ENCODE measurements at places on chromosomes 5 and 9.

DNA sequence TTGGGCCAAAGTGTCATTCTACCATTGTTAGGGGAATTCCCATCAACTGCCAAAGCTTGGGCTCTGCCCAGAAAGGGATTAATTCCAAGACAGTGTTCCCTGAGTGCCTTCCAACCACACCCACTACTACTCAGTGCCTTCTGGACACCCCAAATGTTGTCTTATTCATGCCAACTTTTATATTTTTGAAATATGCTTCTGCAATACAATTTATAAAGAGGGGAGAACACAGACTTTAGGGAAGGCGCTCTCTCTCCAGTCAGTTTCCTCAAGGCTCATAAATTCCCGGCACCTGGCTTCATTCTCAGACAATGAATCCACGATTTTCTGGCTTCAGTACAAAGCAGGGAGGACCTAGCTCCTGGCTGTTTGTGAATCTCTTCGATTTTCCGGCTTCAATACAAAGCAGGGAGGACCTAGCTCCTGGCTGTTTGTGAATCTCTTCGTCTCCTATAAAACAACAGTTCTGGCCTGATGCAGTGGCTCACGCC, 120.1 kb upstream of the MYO10 start:
- DNase-seq: no peak

DNA sequence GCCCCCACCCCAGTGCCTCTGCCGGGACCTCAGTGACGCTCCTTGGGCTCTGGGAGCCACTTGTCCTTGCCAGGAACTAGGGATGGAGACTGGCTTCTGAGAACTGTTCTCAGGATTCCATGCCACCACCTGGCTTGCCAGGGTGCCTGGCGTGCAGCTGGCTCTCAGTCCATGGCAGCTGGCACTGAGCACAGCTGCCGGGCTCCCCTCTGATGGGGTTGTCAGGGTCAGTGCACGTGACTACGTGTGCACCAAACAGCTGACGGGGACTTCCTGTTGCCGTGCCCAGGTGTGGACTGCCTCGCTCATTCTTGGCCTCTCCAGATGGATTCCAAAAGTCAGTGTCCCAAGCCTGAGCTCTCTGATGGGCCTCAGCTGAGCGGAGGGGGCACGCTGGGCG, 9.4 kb downstream of the KCNT1 start:
- no peak for DNase-seq

- no peak for DNase-seq
These were observed 1.9 kb upstream of the RACK1 start for GRCh38 chr5:181245427-181246275.

DNA sequence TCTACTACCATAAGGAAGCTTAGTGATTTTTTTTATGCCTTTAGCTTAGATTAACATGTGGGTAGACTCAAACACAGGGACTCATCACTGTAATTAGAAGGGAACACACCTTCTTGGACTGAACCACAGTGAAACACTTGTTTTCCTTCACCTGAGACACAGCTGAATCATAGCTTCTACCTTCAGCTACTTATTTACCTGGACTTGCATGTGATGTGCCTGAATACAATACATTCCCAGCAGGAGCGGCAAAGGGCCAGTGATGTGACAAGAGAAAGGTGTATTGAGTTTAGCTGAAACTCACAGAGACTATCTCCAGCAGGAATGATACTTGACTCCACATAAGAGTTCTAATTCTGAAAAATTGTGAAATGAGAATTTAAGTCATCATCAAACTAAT, 37.8 kb downstream of the GRAMD2B start:
- DNase-seq: no peak

DNA sequence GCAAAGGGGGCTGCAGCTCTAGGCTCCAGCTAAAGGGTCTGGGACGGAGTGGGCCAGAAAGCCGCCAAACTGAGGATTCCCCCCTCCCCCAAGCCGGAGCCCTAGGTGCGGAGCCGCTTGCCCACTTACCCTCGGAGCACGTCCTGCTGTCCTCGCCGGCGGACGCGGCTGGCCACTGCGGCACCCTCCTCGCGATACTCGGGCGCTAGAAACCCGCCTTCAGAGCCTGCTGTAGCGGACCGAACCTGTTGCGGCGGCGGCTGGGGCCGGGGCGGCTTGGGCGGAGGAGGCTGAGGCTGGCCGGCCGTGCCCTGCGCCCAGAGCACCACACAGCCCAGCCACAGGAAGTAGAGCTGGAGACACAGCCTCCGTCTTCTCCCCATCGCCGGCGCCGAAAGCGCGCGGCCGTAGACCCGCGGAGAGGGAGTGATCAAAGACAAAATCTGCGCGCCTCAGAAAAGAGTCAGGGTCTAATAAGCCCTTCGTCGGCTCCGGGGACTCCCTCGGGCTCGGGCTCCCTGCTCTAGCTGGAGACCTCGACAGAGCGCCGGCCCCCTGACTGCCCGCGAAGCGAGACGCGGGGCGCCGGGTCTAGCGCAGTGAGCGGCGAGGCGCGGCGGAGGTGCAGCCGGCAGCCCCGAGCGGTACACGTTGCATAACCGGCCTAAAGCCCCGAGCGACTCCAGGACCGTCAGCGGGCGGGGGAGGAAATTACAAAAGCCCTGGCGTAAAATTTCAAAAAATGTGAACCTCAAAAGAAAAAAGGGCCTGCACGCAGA, 635 bp downstream of the FBN2 start:
- DNase-seq: no peak

- no peak for DNase-seq
These were observed 136.0 kb upstream of the TBC1D2 start for GRCh38 chr9:98391406-98391805.

DNA sequence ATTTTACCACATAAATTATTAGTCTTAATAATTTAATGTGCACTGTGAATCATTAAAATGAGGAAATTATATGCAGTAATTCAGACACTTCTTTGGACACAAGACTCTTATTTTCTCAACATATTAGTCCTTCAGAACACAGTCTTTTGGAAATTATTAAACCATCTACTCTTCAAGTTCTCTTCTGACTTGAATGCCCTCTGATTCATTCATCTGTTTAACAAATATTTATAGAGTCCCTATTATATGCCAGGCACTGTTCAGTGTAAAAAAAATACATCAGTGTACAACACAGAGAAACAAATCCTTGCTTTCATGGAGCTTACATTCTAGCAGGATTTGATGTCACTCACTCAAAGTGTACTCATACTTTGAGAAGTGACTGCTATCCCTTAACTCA, 163.4 kb upstream of the IL12B start:
- DNase-seq: no peak

DNA sequence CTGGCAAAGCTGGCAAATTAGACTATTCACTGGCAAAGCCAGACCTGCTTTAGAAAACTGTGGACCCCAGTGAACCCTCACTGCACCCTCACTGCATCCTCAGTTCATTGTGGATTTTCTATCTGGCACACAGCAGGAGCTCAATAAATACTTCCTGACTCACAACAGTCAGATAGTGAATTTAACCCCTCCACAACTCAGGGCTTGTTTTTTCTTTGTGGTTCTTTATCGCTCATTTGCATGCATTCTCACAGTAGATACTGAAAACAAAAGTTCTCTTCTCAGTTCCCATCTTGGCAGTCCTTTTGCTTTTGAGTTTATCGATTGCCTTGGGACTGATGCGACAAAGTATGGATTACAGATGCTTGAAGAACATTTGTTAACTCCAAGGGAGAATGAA, 99.8 kb downstream of the ACTL7B start:
- DNase-seq: no peak
